ENCODE measurements at places on chromosomes 4 and X. TPM values are rescaled to one million over a fixed set of nuclear protein-coding genes. Genes with fewer than 3 reads are reported as not detected.

- peak; percentile 8 for DNase-seq
These were observed 80.2 kb downstream of the FGF16 start for GRCh38 chrX:77527233-77528001.

Gene FRMPD3
- 0.55 TPM for total RNA-seq

- DNase-seq: no peak
These were observed 6.2 kb upstream of the MGAT4D start for GRCh38 chr4:140504261-140504660.

Gene CT45A10
- 3.6 TPM for total RNA-seq

Gene SSX1
- 0.18 TPM for total RNA-seq

- no peak for DNase-seq
These were observed 276.3 kb upstream of the GALNT7 start for GRCh38 chr4:172892300-172892699.

Gene IBSP
- not detected for total RNA-seq

- no peak for DNase-seq
These were observed 107.7 kb downstream of the BLTP1 start for GRCh38 chr4:122259849-122260248.

Gene FOXP3
- 0.14 TPM for total RNA-seq

DNA sequence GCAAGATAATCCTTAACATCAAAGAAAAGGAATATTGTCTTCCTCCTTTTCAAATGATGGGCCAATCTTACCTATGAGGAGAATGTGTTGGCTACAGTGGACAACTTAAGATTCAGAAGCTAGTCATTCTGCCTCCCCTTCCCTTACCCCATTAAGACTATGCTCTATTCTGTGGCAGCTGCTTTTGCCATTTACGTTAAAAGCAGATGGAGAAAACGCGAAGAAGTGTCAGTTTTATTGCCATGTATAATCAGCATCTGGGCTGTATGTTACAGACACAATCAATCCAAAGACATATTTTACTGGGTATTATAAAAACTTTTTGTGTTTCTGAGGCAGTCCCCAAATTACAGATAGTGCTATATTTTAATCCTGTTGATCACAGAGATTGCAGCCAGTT is 196.1 kb upstream of the PACRGL start:
- no peak for DNase-seq

All from H7 (cell line).